ENCODE measurements at places on chromosomes 3 and 15. TPM values are rescaled to one million over a fixed set of nuclear protein-coding genes. Genes with fewer than 3 reads are reported as not detected.

The PLSCR2 gene
- total RNA-seq: not detected

The AADACL2 gene
- not detected for total RNA-seq

The HRG gene
- not detected for total RNA-seq

The IQSEC1 gene
- 38.5 TPM for total RNA-seq

The ROBO2 gene
- 411 TPM for total RNA-seq

The DUOXA2 gene
- total RNA-seq: not detected

The CCR3 gene
- total RNA-seq: not detected

The ARRDC4 gene
- total RNA-seq: 34.4 TPM

The FYCO1 gene
- 3.2 TPM for total RNA-seq

The MUSTN1 gene
- total RNA-seq: not detected

The ARNT2 gene
- 73.4 TPM for total RNA-seq

The CILP gene
- total RNA-seq: 0.23 TPM

The CYP1A2 gene
- total RNA-seq: not detected

The TJP1 gene
- total RNA-seq: 74.3 TPM

The ANKRD34C gene
- total RNA-seq: 0.92 TPM

The RETNLB gene
- not detected for total RNA-seq

The FOXB1 gene
- 2.1 TPM for total RNA-seq

The ADAMTS9 gene
- total RNA-seq: 8.5 TPM

The ALDH1L1 gene
- total RNA-seq: 8.5 TPM

The VGLL3 gene
- total RNA-seq: 1.6 TPM

The LRRC49 gene
- 133 TPM for total RNA-seq

The POPDC2 gene
- total RNA-seq: 0.69 TPM

Data from diencephalon (tissue), 1 donor.